ENCODE measurements at places on chromosomes 2 and 18.

DNA sequence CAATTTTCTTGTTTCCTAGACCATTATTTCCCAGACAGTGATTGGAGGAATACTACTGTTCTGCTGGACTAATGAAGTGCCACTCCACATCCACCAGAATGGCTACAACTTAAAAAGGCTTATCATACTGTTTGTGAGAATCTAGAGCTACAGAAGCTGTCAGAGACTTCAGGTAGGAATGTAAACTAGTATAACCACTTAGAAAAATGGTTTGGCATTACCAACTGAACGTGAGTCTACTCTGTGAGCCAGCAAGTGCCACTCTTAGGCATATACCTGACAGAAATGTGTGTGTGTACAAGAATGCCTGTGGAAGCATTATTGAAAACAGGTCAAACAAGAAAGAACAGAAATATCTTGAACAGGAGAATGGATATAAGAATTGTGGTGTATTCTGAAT lies 4.2 kb upstream of the SCN3A start:
- DNase-seq = no peak

DNA sequence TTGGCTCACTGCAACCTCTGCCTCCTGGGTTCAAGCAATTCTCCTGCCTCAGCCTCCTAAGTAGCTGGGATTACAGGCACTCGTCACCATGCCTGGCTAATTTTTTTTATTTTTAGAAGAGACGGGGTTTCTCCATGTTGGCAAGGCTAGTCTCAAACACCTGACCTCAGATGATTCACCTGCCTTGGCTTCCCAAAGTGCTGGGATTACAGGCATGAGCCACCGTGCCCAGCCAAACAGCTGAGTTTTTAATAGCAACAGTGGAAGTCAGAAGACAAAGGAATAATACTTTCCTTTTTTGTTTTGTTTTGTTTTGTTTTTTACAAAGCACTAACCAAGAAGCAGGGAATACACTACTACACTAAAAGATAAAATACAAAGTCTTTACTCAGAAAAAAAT lies 16.9 kb downstream of the GPR75 start:
- DNase-seq = no peak

DNA sequence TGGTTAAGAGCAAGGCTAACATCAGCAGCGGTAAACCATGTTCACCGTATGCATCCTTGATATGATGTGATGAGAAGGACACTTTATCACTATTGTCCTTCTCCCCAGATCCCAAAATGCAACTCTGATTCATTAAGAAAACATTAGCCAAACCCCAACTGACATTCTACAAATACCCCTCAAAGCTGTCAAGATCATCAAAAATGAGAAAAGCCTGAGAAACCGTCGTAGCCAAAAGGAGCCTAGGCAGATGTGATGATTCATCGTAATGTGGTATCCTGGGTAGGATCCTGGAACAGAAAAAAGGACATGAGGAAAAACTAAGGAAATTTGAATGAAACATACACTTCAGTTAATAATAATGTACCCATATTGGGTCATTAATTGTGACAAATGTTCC lies 67.3 kb upstream of the ST6GAL2 start:
- DNase-seq = no peak

GRCh38 chr2:21655136-21655535 lies 531.4 kb downstream of the TDRD15 start:
- DNase-seq = no peak

- no peak for DNase-seq
These were observed 223.2 kb upstream of the PIK3C3 start for GRCh38 chr18:41731884-41732283.

DNA sequence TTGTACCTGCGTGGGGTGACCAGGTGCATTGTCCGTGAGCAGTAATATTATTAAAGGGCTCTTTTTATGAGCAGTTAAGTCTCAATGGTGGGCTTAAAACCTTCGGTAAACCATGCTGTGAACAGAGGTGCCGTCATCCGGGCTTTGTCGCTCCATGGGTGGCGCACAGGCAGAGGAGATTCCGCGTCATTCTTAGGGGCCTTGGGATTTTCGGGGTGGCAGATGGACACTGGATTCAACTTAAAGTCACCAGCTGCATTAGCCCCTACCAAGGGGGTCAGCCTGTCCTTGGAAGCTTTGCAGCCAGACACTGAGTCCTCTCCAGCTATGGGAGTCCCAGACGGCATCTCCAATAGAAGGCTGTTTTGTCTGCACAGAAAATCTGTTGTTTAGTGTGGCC lies 107.7 kb downstream of the NFATC1 start:
- no peak for DNase-seq

GRCh38 chr2:60439219-60439974 lies 114.1 kb downstream of the BCL11A start:
- no peak for DNase-seq

GRCh38 chr18:61549416-61549815 lies 216.2 kb downstream of the CDH20 start:
- DNase-seq = no peak

DNA sequence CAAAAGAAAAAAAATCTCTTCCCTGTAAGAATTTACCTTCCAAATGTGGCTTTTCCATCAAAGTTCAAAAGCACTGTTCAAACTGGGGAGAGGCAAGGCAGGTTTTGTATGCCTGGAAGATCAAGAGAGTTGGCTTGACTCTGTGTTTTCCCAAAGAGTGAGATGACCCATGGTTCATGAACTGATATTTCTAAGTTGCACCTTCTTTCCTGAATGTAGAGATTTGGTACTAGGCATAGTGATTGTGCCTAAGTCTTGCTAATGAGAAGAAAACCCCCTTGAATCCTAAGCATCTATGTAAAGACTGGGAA lies 23.4 kb upstream of the LPIN1 start:
- no peak for DNase-seq

DNA sequence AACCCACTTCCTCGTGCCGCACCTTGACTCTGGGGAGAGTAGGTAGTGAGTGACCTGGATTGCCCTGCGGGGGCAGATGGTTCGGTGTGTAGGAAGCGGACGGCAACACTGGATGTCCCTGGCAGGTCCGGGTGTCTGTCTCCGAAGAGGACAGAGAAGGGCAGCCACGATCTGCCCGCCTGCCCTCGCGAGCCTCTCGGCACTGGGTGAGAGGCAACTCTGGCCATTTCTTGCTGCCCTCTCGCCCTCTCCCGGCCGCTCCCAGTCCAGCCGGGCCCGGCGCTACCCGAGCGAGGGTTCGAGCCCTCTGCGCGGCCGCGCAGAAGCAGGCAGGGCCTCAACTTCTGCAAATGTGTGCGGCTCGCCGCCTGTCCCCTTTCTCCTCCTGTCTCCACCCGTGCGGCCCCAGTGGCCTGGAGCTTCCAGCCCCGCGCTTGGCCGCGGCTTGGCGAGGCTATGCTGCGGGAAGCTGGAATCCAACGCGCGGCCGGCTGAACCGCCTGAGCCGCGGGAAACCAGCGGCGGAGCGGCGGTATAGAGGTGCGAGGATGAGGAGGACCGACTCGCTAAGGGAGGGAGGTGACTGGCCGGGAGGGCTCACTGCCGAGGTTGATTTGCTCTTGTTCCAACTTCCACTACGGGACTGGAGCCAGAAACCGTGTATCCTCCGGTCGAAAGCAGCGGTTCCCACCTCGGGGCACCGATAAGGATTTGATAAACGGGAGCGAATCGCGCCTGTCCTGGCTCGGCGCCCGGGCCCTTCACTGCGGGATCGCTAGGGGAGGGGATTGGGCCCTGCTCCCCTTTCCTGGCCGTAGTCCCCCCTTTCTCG lies 1.5 kb downstream of the EPAS1 start:
- no peak for DNase-seq

GRCh38 chr2:777051-777450 lies 99.8 kb upstream of the TMEM18 start:
- DNase-seq = no peak

DNA sequence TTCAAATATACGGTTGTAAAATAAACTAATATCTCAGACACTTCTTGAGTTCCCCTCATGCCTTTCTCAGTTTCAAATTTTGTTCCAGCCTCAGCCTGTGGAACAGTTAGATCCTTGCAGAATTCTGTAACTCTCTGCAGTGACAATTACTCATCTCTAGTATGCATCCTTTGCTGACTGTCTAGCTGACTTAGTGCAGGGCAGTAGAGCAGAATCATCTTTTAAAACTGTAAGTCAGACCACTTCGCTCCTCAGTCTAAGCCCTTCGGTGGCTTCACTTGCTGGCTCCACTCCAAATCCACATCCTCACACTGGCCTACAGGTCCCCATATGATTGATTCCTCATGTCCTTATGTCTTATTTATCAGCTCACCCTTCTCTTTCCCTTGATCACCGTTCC lies 164.1 kb upstream of the ZSWIM2 start:
- no peak for DNase-seq

DNA sequence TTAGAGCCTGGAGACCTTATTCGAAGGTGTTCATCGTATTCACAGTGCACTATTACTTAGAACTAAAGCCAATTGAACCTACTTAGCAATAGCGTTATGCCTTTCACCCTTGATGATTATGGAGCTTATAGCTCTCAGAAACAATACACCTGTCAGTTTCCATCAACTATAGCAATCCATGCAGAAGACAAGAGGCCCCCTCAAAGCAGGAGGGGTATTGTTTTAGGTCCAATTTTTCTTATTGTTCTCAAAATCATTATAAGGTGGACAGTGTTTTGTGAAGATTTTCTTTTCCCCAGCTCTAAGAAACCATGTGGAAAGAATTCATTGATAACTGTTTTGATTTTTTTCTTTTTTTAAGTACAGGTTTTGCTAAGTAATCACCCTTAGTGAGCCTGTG lies 135.5 kb downstream of the MEIS1 start:
- DNase-seq = no peak

DNA sequence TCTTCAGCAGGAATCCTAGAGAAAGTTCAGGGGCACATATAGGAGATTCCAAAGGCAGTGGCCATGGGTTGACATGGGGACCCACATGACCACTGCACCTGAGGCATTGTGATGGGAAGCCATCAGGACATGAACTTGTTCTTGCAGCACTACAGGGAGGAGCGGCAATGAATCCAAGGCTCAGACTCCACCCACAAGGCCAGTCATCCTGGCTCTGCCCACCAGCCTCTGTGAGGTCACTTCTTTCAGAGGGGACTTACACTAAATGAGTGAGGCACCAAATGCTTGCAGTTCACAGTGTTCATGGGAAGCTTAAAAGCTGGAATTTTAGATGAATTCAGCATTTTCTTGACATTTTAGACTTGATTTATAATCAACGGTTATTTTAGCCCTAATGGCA lies 254.2 kb downstream of the SETBP1 start:
- DNase-seq = no peak

- DNase-seq = no peak
These were observed 86.0 kb downstream of the TACR1 start for GRCh38 chr2:75113231-75113869.

GRCh38 chr2:74029714-74030397 lies 45.1 kb downstream of the TET3 start:
- DNase-seq = no peak

DNA sequence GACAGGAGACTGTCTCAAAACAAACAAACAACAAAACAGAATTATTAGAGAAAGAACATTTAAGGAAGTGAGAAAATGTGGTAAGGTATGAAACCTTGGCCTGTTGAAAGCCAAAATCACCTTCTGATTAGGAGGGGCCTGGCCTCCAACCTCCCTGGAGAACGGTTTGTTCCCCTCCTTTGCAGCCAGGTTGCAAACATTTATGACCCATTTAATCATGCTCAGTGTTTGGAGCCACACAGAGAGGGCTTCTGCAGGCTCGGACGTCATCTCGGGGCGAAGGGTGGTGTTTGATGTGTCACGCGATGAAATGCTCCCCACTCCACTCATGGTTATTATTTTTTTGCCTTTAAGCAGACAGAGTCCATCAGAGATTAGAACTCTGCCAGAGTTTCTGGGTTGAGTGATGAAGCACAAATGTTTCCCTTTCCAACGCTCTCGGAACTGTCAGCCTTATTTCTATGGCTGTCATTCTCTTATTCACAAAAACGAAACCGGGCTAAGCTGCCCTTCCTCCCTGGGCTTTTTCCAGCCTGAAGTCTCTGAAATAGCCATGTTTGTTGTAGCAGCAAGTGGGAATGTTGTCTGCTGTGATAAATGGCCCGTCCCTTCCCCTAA lies 33.6 kb upstream of the ROCK2 start:
- no peak for DNase-seq

DNA sequence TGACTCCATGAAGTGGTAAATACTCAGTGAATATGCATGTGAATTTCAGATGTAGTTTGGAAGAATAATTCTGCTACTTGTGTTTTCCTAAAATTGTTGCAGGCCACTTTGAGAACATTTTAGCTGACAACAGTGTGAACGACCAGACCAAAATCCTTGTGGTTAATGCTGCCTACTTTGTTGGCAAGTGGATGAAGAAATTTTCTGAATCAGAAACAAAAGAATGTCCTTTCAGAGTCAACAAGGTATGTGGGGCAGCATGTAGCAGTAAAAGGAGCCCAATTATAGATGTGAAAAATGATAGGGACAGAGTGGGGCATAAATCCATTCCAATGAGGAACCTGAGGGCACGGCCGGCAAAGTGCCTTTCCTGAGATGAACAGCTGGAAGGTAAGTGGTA lies 16.1 kb downstream of the SERPINB5 start:
- no peak for DNase-seq

GRCh38 chr2:241983571-241984270 lies 114.2 kb downstream of the RTP5 start:
- no peak for DNase-seq

GRCh38 chr18:12658426-12659138 lies 675 bp upstream of the SPIRE1 start:
- no peak for DNase-seq

DNA sequence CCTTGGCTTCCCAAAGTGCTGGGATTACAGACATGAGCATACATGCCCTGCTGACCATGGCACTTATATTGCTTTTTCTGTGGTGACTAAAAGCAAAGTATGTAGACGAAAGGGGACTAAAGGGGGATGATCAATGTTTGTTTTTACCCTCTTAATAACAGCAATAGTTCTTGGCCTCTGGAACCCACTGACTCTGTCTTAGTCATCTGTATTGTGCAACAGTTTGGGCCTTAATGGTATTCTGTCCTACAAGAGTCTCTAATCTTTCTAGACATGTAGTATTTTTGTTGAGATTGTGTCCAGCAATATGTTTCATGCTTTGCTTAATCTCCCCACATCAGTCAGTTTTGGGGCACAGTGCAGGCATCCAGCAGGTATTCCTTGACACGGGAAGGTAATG lies 359.9 kb upstream of the FANCL start:
- no peak for DNase-seq

- no peak for DNase-seq
These were observed 750.8 kb upstream of the ACVR2A start for GRCh38 chr2:147094077-147094476.

DNA sequence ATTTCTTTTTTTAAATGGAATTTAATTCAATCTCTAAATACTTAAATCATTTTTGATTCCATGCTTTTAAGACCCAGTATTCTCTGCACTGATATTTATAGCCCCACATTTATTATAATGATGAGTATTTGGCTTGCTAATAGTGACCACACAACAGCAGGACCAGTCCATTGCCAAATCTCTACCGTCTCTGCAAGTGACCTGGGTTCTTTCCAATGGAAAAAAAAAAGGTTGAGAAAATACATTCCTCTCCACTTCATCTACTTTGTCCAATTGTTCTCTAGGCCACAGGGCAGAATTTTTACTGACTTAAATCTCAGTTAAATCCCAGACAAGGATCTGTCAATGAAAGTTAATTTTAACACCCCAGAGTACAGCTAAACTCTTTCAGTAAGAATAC lies 20.5 kb downstream of the GRB14 start:
- DNase-seq = no peak

Data from non-pigmented ciliary epithelial cell (primary cell).